Activated CD4-positive, alpha-beta T cell treated with anti-CD3 and anti-CD28 coated beads for 36 hours (primary cell): ENCODE measurements at places on chromosomes 16 and 17. TPM values are rescaled to one million over a fixed set of nuclear protein-coding genes. Genes with fewer than 3 reads are reported as not detected.

DNA sequence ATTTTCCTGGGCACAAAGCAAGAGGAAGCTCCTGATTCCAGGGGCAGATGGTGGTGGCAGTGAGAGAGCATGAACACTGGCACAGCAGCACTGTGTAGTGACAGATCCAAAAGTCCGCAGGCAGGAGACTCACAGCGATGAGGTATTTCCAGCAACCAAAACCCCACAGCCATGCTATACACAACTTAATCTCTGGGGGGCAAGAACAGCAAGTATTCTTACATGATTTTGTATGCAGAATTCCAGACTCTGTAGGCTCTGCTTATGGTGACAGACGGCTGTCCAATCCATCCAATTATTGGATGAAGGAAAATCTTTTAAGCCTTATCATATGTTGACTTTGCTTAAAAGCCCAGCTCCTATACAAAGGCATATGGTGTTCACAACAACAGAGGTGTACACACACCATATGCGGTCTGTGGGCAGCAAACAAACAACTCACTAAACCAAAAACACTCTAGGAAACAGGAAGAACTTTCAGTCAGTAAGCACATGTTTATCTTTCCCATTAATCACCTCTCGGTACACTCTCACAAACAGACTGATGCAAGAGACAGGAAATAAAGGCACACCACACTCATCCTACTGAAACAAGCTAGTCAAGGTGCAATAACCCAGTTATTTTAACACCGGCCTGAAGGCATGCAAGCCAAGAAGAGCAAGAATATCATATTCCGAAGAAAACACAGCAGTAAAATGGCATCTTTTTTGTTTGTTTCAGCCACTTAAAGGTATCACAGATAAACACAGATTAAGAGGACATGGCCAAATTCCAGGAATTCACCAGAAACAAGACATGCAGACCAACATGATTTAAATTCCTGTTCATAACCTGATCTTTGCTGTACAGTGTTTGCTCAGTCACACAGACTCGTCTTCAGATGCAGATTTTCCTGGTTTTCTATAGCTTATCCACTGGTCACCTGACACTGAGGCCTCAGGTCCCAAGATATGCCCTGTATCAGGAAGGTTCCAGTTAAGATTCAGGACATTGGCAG is 47.8 kb downstream of the ERN1 start:
- H3K27me3 ChIP-seq = no peaks in the 10 kb centered on the region
- H3K4me3 ChIP-seq = peak overlapping the region; percentile 56
- DNase-seq = peak; percentile 65

- no peak overlapping the region for H3K4me3 ChIP-seq
- peaks cover 47% of the 10 kb centered on the region for H3K4me1 ChIP-seq
- no peak for DNase-seq
Measured at GRCh38 chr16:12548270-12548983, 255.3 kb downstream of the CPPED1 start.

DNA sequence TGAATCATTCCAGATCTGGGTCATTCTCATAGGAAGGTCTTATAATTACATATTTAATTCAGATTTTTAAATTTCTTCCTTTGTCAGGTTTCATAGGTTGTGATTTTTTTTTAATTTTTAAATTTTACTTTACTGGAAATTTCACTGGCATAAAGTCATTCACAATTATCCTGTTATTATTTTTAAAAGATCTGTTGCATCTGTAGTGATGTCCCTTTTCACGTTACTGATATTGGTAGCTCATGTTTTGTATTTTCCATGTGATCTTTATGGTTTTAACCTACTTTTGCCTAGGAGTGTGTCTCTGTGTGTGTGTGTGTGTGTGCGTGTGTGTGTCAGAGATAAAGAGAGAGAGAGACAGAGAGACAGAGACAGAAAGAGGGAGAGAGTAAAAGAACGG is 216.6 kb upstream of the KCNJ16 start:
- H3K36me3 ChIP-seq = no peaks in the 10 kb centered on the region
- no peak for DNase-seq
- H3K4me1 ChIP-seq = no peaks in the 10 kb centered on the region
- no peak overlapping the region for H3K4me3 ChIP-seq
- no peak overlapping the region for H3K27ac ChIP-seq

Gene CFAP52
- not detected for total RNA-seq

Gene ABCA5
- total RNA-seq = 14.4 TPM

- no peak overlapping the region for H3K4me3 ChIP-seq
- H3K4me1 ChIP-seq = no peaks in the 10 kb centered on the region
- no peaks in the 10 kb centered on the region for H3K36me3 ChIP-seq
- no peaks in the 10 kb centered on the region for H3K27me3 ChIP-seq
- DNase-seq = no peak
- H3K27ac ChIP-seq = no peak overlapping the region
Measured at GRCh38 chr16:54210452-54211125, 76.0 kb downstream of the IRX3 start.
